ENCODE measurements at places on chromosomes 11 and 22.

DNA sequence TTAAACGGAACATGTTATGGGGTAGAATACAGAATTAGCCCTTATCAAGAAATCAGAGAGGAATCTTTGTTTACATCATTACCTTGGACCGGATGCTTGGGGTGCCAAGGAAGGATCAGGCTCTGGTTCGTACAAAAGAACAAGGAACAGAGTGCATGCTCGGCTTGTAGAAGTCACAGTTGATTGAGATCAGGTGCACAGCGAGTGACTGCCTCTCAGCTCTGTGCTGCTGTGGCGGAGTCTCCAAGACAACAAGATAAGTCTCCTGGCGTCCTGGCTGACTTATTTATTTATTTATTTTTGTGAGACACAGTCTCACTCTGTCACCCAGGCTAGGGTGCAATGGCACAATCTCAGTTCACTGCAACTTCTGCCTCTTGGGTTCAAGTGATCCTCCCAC, 31.8 kb downstream of the GLB1L2 start:
- ATAC-seq: no peak

DNA sequence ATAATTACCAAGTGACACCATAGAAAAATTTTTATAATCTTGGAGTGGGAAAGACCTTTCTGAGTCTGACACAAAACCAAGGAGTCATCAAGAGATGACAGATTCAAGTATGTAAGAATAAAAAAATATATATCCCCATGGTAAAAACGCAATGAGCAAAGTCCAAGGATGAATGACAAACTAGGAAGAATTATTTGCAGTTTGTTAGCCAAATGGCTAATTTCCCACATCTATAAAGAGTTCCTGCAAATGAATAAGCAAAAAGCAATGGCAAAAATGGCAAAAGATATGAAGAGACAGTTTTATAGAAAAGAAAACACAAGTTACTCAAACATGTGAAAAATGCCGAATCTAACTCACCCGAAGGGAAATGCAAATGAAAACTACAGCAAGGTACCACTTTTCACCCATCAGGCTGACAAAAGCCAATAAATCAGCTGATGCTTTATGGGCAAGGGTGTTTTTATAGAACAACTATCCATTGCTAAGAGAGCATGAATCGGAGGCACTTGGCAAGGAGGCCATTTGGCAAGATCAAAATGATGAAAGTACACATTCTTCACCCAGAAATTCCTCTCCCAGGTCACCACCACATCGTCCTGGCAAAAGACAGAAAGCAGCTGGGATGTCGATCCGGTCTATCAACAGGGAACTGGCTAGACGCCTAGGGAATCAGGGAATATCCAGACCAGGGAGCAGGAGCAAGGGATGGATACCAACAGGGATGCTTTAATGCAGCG, 21.1 kb upstream of the KLHL35 start:
- no peak for ATAC-seq

- no peak for ATAC-seq
Measured at GRCh38 chr11:27460158-27460978, 12.2 kb downstream of the LGR4 start.

GRCh38 chr11:132424433-132424832, 1054.0 kb downstream of the NTM start:
- ATAC-seq: no peak

GRCh38 chr11:132541794-132542193, 990.5 kb downstream of the OPCML start:
- ATAC-seq: no peak

DNA sequence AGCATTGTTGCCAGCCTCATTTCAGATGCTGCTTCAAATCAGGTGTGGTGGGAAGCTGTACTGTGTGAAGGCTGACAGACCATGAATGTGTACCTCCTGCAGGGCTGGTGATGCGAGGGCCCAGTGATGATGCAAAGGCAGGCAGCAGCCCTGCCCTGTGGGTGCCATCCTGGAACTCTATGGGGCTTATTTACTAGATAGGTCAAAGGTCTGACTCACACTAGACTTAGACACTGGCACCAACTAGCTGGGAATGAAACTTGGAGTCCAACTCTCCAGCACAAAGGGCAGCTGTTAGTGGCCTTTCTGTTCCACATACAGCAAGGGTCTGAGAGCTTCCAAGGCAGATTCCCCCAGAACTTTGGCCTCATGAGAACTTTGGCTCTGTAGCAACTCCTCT, 138.4 kb downstream of the TTC17 start:
- no peak for ATAC-seq

GRCh38 chr11:133118563-133119268, 413.6 kb downstream of the OPCML start:
- no peak for ATAC-seq

- ATAC-seq: peak; percentile 42
Measured at GRCh38 chr11:3906166-3906565, 50.7 kb downstream of the STIM1 start.

- no peak for ATAC-seq
Measured at GRCh38 chr22:28893810-28894209, 10.4 kb downstream of the ZNRF3 start.

GRCh38 chr11:47178316-47178715, 1.6 kb upstream of the ARFGAP2 start:
- ATAC-seq: no peak

- no peak for ATAC-seq
Measured at GRCh38 chr11:119172513-119172912, 4.0 kb downstream of the NLRX1 start.

- no peak for ATAC-seq
Measured at GRCh38 chr11:126594921-126595367, 239.5 kb downstream of the ST3GAL4 start.

GRCh38 chr11:40421208-40421981, 1038.1 kb downstream of the LRRC4C start:
- no peak for ATAC-seq

DNA sequence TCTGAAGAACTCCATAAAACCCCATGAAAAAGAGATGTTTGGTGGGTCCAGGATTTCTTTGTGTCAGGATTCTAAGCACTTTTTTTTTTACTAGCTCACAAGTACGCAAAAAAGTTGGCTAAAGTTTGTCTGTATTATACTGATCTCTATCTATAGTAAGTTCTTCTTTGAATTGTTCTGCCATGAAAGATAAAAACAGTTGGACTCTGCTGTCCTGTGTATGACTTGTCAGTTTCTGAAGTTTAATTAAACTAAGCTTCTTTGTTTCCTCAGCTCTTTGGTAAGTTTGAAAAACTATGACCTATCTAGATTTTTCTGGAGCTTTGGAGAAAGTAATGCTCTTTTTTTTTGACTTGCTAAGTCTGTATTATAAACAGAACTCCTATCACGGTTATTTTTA, 812.2 kb upstream of the LUZP2 start:
- no peak for ATAC-seq

GRCh38 chr22:49261616-49262015, 566.1 kb downstream of the BRD1 start:
- ATAC-seq: no peak

DNA sequence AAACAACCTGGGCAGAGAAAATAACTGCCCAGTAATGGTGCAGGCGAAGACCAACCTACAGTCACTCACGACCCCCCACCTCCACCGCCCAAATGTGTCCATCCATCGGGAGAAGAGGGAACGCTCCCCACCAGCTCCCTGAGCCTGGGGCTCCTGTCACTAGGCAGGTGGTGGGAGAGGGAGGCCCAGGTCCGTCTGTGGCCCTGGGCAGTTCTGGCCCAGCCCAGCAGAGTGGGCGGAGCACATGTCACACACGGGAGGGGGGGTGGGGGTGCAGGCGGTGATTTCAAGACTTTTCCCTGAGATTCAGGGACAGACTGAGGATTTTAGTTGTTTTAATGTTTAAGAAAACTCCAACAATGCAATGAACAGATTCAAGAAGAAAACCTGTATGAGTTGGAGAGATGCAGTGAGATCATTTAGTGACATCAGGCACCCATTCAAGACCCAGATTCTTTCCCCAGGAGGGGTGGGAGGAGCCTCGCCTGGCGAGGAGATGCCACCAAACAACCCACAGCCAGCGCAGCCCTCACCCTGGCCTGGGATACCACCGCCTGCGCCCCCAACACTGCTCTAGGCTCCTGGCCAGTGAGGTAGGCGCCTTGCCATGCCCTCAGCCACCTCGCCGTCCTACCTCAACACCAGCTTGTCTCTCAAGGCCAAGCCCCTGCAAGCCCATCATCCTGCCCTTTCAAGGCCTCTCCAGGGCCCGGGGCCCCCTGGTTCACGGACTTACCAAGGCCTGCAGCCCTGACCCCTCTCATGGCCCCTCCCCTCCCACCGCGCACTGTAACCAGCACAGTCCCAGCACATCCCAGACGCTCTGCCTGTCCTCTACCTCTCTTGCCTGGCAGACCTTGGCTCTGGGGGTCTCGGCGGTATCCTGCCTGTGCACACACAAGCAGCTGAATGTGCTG, 36.8 kb downstream of the TBX1 start:
- ATAC-seq: no peak

GRCh38 chr11:15867871-15868270, 488.5 kb downstream of the SOX6 start:
- no peak for ATAC-seq

DNA sequence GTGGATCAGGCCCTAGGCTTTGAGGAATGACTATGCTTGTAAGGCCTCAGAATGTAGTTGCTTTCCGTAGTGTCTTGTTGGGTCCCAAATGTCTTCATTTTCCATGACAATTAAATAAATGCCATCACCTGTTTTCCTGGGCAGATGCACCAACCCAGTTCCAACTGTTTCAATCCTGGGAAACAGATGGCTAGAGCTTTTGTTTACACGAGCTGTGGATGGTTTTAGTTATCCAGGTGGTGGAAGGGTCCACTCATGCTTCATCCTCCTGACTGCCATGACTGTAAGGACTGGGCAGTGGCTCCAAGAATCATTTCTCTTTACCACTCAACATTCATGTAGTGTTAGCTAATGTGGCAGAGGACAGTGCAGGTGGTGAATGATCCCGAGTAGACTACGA, 8.6 kb downstream of the RCN1 start:
- ATAC-seq: no peak

GRCh38 chr11:86151174-86152005, 82.5 kb upstream of the PICALM start:
- ATAC-seq: no peak

GRCh38 chr22:37371491-37371890, 55.8 kb downstream of the ELFN2 start:
- no peak for ATAC-seq

DNA sequence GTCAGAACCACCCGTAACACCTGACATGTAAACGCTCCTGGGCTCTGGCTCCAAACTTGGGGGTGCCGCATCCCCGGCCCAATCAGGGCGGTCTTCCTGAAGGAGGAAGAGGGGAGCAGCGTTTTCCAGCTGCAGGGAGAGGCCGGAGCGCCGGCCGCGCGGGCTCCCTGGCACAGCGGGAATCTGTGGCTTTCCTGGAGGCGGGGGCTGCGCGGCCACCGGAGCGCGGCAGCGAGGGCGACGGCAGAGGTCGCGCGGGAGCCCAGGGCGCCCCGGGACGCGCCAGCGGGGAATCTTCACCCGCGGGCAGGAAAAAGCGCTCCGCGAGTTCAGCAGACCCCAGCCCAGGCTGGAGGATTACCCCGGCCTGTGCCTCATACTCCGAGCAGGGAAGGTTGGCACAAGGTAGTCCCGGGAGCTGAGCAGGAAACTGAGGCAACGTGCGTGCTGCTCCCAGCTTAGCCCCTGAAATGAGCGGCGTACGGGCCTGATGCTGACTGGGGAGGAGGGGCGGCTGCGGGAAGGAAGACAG, 600 bp upstream of the ESAM start:
- ATAC-seq: peak; percentile 27

- no peak for ATAC-seq
Measured at GRCh38 chr11:70747921-70748320, 349.6 kb downstream of the CTTN start.

DNA sequence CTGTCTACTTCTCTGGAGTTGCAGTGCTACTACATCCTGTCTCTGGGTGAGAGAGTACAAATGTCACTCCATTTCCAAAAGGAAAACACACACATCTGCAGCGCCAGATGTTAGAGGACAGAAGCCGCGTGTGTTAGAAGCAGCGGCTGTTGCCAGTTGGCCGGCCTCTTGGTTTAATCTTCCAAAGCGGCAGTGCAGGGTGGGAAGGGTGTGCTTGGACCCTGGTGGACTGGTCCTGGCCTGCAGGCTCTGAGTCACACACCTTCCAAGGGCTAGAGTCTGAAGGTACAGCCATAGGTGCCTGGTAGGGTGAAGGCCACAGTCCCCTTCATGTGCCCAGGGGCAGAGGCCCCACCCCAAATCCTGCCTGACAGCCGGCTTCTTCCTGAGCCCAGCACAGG, 99.8 kb downstream of the CTTN start:
- ATAC-seq: no peak

GRCh38 chr11:3684819-3685172, 13.6 kb upstream of the CHRNA10 start:
- no peak for ATAC-seq

DNA sequence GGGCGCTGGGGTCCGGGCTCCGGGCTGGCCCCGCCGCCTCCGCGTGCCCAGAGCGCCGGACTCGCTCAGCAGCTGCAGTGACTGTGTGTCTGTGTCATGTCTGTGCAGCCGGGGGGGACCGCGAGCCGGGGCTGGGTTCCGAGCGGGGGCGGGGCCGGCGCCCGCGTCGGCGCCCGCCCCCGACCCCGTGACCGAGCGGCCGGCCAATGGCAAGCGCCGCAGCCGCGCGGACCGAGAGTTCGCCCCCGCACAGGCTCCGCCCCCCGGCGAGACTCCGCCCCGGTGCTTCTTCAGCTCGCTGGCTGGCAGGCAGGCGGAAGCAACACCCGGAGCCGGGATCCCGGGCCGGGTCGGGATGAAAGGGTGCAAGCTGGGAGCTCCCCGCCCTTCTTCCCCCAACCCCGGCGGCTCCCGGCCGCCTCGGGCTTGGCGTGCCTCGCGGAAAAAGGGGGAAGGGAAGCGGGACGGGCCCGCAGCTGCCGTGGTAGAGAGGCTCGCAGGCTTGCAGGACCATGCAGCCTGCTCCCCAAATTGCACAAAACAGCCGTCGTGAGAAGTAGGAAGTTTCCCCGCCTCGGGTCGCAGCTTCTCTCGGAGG, 750 bp upstream of the LARGE1 start:
- peak; percentile 88 for ATAC-seq

- no peak for ATAC-seq
Measured at GRCh38 chr11:126153972-126154371, 57.5 kb downstream of the RPUSD4 start.

GRCh38 chr11:22467248-22467647, 129.1 kb downstream of the SLC17A6 start:
- no peak for ATAC-seq

GRCh38 chr11:34432822-34433221, 5.9 kb upstream of the CAT start:
- no peak for ATAC-seq

DNA sequence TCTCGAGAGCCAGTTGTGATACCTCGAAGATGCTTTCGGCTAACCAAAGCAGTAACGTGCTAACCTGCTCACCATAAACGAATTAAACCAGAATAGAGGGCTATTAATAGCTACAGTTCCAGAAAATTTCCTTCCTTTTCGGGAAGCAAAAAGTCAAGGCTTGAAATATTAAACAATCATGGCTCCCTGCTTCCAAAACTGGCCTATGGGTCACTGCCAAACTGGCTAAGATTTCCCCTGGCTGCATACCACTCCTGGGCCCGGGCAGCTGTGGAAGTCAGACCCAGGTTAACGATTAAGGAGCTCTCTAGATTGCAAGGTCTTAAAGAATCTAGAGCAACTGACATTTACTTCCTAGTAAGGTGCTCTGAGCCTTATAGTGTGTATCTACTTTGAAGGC, 1.7 kb downstream of the AMOTL1 start:
- ATAC-seq: no peak

All from activated CD4-positive, CD25-positive, alpha-beta regulatory T cell treated with anti-CD3 and anti-CD28 coated beads, Interleukin-2, amount 50 U/mL, for 24 hours (primary cell).